ENCODE measurements at places on chromosomes 1 and 21. TPM values are rescaled to one million over a fixed set of nuclear protein-coding genes. Genes with fewer than 3 reads are reported as not detected.

GRCh38 chr1:52925571-52926005, 1.5 kb upstream of the SCP2 start:
- DNase-seq: no peak

DNA sequence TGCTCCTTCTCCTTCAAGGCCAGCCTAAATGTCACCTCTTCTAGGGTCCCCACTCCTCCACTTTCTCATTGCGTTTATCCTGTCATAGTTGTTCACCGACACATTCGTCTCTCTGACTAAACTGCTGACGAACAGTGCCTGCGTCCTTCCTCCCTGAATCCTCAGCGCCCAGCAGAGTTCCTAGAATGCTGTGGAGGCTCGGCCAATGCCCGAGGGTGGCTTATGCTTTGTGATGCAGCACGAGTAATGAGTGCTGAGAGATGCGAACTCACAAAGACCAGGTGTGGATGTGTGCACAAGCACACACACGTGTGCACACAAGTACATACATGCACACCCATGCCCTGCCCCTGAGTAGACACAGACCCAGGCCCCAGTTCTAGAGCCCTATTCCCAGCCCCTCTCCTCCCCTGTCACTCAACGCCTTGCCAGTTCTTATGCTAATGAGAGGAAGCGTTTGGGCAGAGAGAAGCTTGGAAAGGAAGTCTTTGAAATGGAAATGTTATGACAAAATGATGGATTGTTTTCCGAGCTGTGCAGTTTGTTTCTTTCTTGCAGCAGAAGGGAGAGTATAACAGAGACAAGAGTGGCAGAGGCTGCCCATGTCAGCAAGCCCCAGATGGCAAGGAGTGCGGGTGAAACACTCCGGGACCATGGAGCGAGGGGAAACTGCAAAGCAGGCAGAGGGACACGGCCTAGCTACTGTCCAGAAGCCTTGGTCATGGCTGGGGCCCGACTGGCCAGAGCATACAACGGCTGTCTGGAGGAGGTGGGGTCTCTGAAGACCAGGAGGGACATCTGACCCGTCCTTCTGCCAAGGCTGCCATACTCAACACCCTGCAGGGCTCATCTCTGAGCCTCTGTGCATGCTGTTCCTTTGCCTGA, 24.2 kb downstream of the KCNA10 start:
- peak; percentile 17 for DNase-seq

The MYBPH gene
- not detected for total RNA-seq

The OR6K3 gene
- not detected for total RNA-seq

- DNase-seq: peak; percentile 57
Measured at GRCh38 chr21:38712071-38712470, 93.7 kb upstream of the ETS2 start.

DNA sequence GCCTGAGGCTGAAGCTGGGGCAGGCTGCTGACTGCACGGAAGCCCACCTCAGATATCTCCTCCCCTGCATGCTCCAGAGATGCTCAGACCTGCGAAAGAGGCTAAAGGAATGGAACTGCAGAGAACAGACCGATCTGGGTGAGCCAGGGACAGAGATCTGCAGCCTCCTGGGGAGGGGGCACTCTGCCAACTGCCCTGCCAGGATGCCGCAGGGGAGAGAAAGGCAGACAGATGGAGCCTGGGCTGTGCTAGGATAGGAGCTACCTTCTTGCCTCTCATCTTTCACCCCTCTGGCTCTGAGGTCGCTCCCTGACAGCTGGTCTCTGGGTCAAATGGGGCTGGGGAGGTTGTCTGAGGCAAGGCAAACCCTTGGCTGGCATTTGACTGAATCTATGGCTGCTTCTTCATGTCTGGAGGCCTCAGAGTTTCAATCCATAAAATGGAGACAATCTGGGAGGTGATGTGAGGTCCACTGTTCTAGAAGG, 238.2 kb downstream of the GRIK3 start:
- DNase-seq: no peak

DNA sequence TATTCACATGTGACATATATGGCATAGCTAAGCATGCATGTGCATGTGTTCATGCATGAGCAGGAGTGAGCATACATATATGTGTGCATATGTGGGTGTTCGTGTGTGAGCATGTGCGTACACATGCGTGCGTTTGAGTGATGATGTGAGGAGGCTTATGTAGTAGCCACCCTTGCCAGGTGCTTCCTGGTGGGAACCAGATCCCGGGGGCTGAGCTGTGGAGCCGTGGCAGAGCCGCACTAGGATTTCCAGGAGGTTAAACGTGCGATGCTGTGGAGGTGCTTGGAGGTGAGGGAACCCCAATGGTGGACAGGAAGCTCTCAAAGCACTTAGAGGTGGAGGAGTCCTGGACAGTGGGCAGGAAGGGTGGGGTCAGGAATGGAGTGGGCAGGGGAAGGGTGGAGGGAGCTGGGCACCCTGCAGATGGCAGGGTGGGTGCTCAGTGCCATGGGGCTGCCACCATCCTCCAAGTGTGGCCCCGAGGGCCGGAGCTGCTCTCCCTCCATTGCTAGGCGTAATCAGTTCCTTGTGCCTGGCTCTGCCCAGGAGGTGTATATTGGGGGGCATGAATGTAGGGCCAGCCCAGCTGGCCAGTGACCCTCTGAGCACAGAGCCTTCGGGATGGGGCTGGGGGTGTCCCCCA, 48.5 kb downstream of the COL18A1 start:
- DNase-seq: no peak

- DNase-seq: no peak
Measured at GRCh38 chr21:44919913-44920693, 596 bp downstream of the ITGB2 start.

The GSTM1 gene
- not detected for total RNA-seq

GRCh38 chr1:6082430-6082971, 36.8 kb downstream of the KCNAB2 start:
- DNase-seq: no peak

GRCh38 chr21:15947677-15948076, 217.9 kb downstream of the USP25 start:
- no peak for DNase-seq

The MATN1 gene
- under 0.01 TPM for total RNA-seq

- DNase-seq: no peak
Measured at GRCh38 chr1:227903061-227903521, 44.6 kb downstream of the WNT9A start.

The NCMAP gene
- total RNA-seq: not detected
